Amygdala (tissue), 56 donors: ENCODE measurements at places on chromosomes 13 and 19.

DNA sequence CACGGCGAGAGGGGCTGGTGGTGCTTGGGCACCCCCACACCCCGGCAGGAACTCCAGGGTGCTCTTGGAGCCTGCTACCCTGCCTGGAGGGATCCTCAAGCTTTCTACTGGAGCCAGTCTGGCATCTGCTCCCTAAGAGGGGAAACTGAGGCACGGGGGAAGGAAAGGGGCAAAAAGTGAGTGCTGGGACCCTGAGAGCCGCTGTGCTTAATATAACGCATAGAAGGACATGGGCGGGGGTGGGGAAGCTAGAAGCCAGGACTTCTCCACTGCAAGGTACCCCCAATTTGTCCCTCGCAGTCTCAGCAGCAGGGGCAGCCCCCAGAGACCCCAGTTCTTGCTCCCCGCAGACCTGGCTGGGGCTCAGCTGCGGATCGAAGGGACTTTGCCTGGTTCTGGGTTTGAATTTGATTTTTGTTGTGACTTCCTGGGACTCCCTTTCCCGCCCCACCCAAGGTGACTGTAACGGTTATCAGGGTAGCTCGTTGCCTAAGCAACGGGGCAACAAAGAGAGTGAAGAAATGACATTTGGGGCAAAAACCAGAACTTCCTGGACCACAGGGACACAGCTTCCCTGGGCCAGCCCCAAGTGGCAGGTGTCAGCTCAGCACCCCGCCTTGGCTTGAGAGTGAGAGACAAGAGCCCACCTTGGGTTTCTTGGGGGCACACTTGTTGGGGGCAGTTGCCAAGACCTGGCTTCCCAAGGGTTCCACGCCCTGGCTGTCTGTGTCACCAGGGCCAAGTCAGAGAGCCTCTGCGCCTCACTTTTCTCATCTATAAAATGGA lies 638 bp downstream of the ADGRE5 start:
- DNase-seq, result no peak

GRCh38 chr19:3585301-3586126 lies at the start of gene GIPC3:
Gene GIPC3, plus strand, starts transcription at chr19:3585478. Its CDS starts 120 bp downstream, at chr19:3585598.
- no peak for DNase-seq

DNA sequence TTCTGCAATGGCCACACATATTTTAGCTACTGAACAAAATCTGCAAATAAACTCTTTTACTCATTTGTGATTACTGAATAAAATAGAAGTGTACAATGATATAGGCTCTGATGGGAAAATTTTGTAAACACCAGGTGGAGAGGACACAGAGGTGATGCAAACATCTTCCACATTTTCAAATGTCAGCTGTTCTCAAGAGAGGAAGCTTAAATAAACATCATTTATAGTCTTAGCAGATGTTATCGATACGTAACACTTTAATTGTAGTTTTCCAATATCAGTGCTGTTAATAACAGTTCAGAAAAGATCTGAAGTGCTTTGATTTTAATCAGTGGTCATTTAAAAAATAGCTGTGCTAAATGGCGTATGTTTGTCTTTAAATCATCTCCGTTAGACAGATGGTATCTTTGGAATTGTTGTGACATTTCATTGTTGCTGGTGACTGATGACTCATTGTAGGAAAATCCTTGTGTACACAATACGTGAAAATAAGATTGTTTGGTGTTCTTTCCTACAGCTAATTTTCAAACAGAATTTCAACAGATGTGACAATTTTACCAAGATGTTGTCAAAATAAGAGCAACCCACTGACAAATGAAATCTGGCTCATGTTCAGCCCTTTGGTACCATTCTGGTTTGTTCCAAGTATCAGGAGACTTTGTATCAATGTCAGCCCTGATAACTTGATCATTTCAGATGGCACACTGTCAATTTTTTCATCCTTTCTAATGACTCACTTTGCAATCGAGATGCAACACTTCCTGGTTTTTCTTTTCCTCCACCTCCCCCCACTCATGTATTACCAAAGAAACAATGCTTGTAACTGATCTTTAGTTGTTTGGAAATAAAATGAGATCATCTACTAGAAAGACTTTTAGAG lies 516.0 kb downstream of the DCT start:
- DNase-seq, result no peak

DNA sequence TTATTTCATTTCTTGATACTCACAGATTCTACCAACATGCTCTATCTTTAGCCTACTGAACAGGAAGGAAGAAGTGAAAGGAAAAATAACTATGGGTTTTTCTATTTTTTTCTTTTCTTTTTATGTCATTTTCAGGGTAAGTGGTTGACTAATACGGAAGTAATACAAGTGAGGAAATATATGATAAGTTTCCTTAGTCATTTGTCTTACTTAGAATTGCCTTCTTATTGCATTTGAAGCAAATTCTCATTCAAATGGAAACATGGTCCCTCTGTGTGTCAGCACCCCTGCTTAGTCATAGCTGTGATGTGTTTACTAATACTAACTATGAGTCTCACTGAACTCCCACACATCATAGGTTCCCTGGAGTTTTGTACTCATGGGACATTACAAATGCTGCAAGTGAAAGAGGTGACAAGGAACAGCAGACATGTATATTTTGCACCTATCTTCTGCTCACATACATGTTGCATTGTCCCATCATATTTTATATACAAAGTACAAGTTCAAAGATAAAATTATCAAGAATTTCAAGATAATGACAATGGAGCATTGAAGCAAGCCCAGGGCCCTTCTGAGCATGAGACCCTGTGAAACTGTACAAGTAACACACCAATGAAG lies 60.1 kb downstream of the DCT start:
- no peak for DNase-seq

- no peak for DNase-seq
Measured at GRCh38 chr19:3361384-3362216, 4.8 kb upstream of the NFIC start.

DNA sequence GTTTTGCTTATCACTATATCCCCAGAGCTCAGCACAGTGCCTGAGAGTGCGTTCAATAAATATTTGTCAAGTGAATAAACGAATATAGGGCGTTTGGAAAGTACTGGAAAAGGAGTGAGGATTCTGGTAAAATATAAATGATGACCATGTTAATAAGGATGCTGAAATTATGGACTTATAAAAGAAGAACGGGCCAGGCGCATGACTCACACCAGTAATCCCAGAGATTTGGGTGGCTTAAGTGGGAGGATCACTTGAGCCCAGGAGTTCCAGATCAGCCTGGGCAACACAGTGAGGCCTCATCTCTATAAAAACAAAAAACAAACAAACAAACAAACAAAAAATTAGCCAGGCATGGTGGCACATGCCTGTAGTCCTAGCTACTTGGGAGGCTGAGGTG lies 198.1 kb downstream of the VWA8 start:
- DNase-seq, result no peak

GRCh38 chr19:49676136-49676783 lies 811 bp upstream of the PRMT1 start:
- peak; percentile 75 for DNase-seq

- no peak for DNase-seq
Measured at GRCh38 chr13:26722321-26722720, 38.3 kb downstream of the GPR12 start.

DNA sequence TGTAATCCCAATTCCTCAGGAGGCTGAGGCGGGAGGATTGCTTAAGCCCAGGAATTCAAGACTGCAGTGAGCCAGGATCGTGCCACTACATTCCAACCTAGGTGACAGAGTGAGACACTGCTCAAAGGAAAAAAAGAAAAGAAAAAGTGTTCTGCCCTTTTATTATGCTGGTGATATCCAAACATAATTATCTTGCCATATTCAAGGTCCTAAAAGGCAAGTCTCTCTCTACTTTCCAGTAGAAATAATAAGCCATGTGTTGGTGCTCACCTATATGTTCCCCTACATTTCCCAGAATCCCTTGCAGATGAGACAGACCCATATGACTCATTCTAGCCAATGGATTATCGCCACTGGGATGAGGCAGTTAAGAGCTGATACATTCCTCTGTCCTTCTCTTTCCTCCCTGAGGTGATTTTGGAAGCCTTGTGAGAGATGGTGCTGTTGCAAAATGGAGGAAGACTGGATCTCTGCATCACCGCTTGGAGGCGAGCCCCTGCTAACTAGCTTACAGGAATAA lies 58.3 kb upstream of the MRI1 start:
- DNase-seq, result no peak

DNA sequence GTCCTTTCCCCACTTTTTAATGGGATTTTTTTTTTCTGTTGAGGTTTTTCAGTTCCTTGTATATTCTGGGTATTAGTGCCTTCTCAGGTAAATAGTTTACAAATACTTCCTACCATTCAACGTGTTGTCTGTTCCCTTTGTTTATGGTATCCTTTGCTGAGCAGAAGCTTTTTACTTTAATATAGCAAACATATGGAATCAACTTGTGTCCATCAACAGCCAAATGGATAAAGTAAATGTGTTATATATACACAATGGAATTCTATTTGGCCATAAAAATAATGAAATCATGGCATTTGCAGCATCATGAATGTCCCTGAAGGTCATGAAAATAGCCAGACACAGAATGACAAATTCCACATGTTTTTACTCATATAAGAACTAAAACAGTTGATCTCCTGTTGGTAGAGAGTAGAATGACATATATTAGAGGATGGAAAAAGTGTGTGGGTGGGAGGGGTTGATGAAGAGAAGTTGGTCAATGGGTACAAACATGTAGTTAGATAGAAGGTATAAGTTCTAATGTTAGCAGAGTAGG lies 500.8 kb downstream of the SLITRK6 start:
- no peak for DNase-seq

- no peak for DNase-seq
Measured at GRCh38 chr13:109567315-109567714, 219.1 kb downstream of the IRS2 start.

DNA sequence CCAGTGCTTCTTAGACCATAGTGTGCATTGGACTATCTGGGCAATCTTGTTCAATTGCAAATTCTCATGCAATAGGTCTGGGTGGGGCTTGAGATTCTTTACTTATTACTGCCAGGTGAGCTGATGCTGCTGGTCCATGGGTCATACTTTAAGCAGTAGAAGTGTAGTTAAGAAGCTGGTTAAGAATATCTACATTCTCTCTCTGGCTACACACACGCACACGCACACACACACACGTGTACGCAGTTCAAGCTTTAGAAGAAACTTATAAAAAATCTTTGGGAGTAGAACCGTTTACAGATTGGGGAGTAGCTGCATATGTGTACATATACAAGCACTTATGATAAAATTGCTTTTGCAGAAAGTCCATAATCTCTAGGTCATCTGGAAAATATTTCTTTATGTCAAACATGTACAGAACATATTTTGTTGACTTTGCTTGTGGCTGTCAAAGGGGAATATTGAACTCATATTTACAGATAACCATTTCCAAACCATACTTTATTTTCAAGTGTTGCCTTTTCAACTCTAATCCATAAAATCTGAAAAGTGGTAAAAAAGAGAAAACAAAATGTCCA lies 99.7 kb downstream of the GPC6 start:
- no peak for DNase-seq

DNA sequence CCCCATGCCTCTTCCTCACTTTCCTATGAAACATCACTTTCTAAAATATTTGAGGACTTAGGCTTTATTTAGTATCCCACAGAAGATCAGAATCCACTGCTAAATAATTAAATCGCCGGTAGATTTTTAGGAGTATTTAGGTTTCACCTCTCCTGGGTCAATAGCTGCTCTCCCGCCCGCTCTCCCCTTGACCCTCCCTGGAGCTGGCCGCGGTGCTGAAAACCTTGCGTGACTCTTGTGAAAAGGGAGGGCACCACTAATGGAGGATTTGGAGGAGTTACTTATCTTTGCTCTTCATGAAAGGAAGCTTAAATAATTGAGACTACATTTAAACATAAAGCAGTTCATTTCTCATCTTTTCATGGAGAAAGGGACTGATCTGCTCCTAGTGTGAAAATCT lies 14.1 kb downstream of the POU4F1 start:
- no peak for DNase-seq

GRCh38 chr19:12720851-12721655 lies 2.7 kb downstream of the TNPO2 start:
- no peak for DNase-seq

- no peak for DNase-seq
Measured at GRCh38 chr13:106234636-106235035, 300.8 kb downstream of the EFNB2 start.

DNA sequence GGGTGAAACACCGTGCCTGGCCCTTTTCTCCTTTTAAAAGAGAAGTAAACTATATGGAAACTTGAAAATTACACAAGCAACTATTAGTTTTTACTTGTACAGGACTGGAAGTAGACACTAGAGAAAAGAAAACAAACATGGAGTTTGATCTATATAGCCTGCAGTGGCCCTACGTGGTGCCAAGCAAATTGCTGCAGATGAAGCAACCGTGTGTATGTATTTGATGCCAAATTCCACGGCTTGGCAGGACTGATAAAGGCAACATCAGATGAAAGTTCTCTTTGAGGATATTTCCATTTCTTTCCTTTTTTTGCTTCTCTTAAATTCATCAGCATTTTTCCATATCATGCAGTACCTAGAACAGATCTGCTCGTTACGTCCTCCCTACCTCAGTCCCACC lies 49.8 kb downstream of the ATP8A2 start:
- no peak for DNase-seq

DNA sequence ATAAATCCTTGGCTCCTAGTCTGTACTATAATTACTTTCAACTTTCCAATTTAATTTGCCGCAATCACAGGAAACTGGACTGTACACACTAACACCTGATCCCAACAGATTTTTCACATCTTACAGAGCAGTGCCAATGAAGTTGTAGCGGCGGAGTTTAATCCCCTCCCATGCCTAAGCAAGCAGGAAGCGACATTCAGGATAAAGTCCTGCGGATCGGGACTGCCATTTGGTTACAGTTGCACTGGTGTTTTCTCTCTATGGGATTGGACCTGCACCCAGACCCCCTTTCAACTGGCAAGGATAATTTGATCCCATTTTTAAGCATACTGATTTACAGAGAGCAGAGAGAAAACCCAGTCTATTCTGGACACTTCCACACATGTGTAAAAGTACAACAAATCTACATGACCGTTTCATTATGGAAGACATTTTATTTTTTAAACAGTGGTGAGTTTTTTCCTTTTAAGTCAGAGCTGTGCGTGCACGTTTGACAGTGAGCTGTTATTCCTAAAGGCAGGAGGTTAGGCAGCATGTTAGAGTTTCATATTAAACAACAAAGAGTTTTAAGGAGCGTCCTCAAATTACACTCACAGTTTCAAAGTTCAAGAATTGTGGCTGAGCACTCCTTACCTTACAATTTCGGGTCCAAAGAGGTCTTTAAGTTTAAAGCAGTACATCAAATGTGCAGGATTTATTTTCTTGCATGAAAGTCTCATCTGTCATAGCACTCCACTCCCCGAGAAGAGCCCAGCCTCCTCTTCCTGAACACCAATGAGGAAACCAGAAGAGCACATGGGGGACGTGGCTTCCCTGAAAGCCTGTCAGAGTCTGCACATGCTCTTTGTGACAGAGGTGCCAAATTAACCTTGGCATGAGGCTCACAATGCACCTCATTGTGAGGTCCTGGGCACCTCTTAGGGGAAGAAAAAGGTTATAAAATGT lies 141.6 kb upstream of the RFC3 start:
- DNase-seq, result no peak

- DNase-seq, result no peak
Measured at GRCh38 chr19:55368701-55369563, 1.3 kb downstream of the IL11 start.

GRCh38 chr13:48258002-48258401 lies 25.0 kb downstream of the ITM2B start:
- no peak for DNase-seq

GRCh38 chr19:19741184-19741583 lies 8.3 kb upstream of the ZNF14 start:
- DNase-seq, result no peak
